ENCODE measurements at places on chromosomes 1 and 21.

- DNase-seq, result peak; percentile 78
Observed at GRCh38 chr1:109910123-109910962, at the start of gene CSF1. CSF1 (plus strand) TSS chr1:109910849; CDS start chr1:109911024, 175 bp downstream.

- no peak for DNase-seq
Observed at GRCh38 chr1:98316286-98316905, 345.1 kb upstream of the SNX7 start.

DNA sequence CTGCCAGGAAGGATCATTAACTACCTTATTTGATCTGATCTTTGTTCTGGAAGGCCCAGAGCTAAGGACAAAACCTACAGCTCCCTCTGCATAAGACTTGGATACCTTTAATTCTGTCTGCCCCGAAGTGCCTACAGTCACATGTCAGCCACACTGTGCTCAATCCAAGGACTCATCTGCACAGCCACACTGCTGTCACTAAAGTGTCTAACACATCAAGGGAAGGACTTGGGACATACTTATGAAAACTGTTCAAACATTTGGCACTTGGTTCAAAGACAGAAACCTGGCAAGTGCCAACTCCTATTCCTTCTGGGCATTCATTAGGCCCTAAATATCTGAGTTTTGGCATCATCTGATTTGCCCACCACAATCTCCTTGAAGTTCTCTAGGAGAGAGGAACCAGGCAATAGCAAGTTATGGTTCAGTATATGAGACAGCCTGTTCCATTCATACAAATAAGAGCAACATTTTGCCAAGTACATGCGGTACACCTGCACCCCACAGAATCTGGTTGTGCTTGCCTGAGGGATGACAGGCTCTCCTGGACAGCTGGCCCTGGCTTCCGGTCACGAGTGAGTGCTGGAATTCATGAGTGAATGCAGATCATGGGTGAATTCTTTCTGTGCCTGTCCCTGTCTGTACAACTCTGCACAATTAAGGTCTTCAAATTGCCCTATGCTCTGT lies 105.9 kb downstream of the KCNK1 start:
- DNase-seq, result no peak

- no peak for DNase-seq
Observed at GRCh38 chr21:43815107-43815613, 25.8 kb downstream of the RRP1 start.

DNA sequence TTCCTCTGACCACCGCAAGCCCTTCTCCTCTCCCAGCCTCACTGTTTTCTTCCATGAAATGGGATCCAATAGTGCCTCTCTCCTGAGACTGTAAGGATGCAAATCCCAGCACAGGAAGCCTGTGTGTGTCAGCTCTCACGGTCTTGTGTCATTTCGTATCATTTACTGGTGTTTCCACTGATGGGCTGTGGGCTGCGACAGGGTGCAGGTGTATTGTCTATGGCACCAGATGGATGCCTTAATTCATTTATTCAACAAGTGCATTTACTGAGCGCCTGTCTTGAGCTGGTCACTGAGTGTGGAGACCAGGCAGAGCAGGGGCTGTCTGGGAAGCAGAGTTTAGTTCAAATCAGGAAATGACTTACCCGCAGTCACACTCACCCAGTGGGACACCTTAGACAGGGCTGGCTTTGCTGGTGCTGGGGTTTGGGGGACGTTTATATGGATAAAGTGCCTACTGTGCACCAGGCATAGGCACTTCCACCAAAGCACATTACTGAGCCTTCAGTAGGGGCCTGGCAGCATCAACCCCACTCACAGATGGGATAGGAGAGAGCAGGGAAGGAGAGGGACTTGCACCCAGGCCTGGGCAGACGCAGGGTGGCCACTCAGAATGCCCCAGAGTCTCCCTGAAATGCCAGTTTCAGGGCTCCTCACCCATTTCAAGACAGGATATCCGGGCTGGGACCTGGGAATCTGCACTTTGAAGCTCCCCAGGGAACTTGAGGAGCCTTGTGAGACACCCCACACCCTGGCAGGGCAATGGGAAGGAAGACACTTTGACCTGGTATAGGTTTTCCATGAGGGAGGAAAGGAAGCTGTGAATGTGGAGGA lies 398.9 kb downstream of the MATN1 start:
- no peak for DNase-seq

- DNase-seq, result no peak
Observed at GRCh38 chr1:113185463-113186104, 112.6 kb downstream of the LRIG2 start.

DNA sequence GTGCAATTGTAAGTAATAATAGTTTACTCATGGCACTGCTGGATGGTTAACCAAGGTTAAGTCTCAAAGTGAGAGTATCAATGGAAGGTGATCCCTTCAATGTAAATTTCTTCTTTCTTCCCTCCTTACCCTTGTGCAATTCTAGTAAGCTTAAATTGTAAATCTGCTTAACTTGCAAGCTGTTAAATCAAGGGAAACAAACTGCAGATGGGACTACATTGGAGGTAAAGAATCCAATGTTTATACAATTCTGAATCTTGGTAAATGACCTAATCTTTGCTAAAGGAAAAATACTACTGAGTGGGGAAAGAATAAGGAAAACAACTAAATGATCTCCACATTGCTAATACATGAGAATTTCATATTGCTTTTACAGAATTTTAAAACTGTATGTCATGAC lies 6.7 kb upstream of the CD55 start:
- DNase-seq, result no peak

DNA sequence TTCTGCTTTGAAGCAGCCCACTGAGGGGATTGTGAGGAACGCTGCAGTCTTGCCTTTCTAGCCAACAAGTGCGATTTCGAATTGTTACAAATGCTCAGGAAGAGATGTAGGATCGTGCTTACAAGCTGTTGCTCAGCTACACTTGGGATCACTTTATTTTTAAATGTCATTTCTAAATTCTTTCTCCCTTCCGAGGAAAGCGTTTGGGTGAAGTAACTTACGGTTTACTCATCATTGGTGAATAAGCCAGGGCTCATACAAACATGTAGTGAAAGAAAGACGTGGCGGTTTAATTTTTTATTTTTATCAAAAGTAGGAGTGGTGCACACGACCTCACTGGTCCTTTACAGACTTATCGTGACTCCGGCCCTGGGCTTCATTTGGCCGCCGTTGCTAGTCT lies 386.6 kb downstream of the KIF26B start:
- DNase-seq, result no peak

- no peak for DNase-seq
Observed at GRCh38 chr1:116785006-116785405, 30.8 kb downstream of the CD2 start.

DNA sequence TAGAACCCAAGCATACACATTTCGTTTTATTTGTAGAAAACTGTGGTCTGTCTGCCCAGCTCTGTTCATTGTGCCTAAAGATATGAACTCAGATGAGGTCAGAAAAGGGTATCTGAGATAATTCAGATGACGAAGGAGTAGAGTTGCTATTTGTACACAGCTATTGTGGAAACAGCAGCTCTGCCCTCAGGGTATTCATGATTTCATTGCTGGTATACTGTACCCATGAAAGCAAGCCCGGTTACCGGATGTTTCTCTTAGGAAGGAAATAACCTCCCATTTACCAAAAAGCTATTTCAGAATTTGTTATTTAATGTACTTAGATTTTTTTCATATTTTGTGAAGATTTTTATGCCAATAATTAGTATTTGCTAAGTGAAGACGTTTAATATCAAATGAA lies 37.8 kb downstream of the SMAP2 start:
- no peak for DNase-seq

DNA sequence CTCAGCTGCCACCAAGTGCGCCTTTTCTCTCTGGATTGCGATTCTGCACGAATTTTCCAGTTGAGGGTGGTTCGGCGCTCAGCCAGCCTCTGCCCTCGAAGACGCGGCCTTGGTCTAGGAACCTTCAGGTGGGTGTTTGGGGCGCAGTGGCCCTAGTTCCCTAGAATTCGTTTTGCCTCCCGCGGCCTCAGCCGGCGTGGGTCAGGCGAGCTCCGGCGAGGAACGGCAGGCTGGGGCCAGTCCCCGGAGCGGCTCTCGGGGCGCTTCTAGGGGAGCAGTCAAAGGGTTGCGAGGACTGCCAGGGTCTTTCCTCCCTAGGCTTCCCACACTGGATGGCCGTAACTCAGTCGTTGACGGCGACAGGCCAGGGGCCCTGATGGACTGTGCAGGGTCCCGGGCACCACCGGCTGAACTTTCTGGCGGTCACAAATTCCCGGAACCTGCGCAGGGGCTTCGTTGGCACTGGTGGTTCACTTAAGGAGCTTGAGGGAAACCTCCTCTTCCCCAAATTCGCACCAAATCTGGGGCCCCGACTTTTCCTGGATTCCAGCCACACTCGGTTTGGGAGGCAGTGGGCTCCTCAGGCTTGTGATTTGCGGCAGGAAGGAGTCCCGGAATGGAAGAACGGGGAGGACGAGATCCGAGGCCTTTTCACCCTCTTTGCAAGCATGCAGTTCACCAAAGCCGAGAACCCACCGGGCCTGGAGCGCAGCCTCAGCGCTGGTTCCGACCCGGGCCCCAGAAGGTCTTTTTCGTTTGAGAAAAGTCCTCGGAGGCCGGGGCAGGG lies 1.2 kb downstream of the DMBX1 start:
- no peak for DNase-seq

- DNase-seq, result no peak
Observed at GRCh38 chr1:33709174-33709782, 154.6 kb upstream of the HMGB4 start.

DNA sequence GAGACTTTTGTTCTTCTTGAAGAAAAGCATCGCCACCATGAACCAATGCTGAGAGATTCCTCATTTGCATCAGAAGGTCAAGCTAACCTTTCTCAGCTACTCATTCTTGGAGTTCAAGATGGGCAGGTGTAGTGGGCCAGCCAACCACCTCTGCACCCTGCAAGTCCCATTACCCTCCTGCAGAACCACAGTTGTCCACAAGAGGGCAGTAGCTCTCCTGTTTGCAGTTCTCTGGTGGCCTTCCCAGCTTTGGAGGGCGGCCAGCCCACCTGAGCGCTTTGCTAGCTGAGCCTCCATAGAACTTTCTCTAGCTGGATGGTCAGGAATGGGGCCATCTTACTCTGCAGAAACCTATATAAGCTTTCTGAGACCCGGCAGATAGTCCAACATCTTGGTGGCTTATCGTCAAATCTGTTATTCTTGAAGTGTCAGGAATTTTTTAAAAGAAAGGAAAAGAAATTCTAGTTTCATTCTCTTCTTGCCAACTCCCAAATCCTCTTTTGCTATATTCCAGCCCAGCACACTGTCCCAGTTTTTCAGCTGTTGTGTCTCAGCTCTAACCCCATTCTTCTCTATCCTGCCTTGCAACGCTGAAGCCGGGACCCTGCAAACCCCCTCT lies 11.0 kb upstream of the LMX1A start:
- peak; percentile 71 for DNase-seq

DNA sequence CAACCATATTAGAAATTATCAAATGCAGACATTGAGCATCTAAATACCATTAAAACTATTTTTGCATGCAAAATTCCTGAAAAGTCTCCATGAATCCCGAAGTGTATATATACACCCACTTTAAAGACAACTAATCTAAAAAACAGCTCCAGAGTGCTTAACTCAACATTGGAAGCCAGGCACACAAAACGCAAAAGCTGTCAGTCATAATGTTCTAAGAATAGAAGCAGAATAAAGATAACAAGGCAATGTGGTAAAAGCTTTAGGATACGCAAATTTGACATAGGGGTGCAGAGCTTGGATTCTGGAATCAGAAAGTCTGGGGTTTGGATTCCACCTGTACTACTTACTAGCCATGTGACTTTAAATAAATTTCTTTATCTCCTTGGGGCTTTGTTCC lies 62.5 kb downstream of the SMYD3 start:
- DNase-seq, result no peak

GRCh38 chr1:101130673-101131072 lies 105.1 kb upstream of the DPH5 start:
- DNase-seq, result no peak

- no peak for DNase-seq
Observed at GRCh38 chr1:111851552-111851951, 95.9 kb downstream of the DDX20 start.

DNA sequence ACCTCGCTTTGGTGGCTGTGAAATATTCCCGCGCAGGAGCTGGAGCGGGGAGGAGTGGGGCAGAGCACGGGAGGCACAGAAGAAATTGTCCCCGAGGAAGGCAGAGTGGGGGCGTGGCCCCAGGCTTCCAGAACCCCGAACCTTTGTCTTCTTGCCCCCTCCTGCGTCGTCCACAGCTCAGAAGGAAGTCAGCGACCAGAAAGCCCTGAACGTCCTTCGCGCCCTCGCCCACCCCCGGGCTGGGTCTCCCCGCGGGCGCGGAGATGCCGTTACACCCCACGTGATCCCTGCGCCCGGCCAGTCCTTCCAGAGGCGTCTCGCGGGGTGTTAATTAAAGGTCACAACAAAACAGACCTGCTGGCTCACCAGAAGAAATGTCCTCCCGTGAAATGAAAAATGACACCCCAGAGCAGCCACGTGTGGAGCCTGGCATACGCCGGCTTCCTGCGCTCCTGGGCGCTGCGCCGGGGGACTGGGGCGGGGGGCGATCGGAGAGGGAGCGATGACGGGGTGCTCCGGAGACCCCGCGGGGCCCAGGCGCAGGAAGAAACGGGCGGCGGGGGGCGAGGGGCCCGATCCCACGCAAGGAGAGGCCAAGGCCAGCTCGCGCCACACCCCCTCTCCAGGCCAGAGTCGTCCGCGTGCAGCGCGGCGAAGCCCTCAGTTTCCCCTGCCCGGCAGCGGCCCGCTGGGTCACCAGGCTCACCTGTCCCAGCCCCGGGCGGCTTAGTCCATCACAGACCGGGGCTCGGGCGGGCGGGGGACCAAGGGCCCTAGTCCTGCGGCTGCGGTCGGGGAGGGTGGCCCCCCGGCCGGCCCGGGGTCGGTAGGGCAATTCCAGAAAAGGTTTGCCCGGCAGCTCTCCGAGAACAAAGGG lies 995 bp upstream of the KIF26B start:
- DNase-seq, result peak; percentile 20

DNA sequence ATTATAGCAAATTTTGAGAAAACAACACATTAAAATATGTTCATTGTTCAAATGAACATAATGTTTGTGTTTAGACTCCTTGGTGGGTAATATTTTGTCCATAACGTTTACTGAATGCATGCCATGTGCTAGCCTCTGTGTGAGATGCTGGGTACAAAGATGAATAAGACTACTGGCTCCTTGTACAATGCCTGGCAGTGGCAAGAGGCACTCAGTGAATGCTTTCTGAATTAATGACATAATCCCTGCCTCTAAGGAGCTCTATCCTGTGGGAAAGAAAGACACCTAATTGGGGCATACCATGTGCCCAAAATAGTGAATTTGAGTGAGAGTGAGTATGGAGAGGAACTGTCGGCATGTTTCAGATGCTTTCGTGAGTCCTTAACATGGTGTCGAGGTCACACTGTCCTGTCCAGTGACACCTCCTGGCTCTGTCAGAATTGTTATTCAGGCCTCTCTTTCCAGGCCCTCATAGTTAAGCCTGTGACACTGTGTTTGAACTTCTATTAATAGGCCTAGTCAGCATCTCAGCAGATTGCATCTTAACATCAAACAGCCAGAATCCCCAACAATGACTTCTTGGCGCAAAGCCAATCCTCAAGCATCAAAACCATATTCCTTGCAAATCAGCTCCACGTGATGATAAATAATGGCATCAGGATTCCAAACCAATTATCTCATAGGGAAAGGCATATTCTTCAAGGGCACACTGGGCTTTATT lies 32.8 kb upstream of the S1PR1 start:
- no peak for DNase-seq

- DNase-seq, result peak; percentile 59
Observed at GRCh38 chr1:11749203-11749689, 12.7 kb upstream of the C1orf167 start.

- no peak for DNase-seq
Observed at GRCh38 chr1:85198864-85199263, 2.0 kb downstream of the SYDE2 start.

GRCh38 chr1:161258439-161259344 lies at the start of gene PCP4L1:
PCP4L1 (plus strand) TSS chr1:161258745; CDS start chr1:161258975, 230 bp downstream.
- peak; percentile 73 for DNase-seq
